ENCODE measurements at places on chromosomes 4 and X.

DNA sequence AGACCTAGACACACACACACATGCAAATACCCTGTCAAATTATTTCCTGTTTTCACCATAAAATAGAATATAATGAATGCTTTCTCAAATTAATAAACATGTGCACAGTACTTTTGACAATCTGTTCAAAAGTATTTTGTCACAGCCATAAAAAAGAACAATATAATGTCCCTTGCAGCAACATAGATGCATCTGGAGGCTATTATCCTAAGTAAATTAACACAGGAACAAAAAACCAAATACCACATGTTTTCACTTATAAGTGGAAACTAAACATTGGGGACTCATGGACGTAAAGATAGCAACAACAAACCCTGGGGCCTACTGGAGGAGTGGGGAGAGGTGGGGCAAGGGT lies 15.5 kb downstream of the RAB40A start:
- no peak for DNase-seq

DNA sequence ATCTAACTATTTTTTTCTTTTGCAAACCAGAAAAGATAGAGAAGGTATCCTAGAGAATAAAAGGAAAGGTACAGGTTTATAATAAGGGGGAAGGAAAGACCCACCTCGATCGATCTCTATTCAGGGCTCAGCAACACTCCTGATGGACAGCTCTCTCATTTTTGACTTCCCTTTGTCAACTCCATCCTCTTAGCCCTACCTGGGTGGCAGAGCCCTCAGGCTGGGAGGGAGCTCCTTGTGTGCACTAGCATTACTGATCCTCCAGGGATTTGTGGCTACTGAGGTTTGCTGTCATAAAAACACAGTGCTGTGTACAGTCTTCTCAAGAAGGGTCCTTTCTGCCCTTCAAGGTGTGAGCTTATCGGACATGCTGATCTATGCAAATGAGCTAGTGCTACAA lies 111.0 kb downstream of the MID1 start:
- DNase-seq = no peak

GRCh38 chrX:72714478-72714916 lies 391 bp upstream of the PHKA1 start:
- DNase-seq = no peak

DNA sequence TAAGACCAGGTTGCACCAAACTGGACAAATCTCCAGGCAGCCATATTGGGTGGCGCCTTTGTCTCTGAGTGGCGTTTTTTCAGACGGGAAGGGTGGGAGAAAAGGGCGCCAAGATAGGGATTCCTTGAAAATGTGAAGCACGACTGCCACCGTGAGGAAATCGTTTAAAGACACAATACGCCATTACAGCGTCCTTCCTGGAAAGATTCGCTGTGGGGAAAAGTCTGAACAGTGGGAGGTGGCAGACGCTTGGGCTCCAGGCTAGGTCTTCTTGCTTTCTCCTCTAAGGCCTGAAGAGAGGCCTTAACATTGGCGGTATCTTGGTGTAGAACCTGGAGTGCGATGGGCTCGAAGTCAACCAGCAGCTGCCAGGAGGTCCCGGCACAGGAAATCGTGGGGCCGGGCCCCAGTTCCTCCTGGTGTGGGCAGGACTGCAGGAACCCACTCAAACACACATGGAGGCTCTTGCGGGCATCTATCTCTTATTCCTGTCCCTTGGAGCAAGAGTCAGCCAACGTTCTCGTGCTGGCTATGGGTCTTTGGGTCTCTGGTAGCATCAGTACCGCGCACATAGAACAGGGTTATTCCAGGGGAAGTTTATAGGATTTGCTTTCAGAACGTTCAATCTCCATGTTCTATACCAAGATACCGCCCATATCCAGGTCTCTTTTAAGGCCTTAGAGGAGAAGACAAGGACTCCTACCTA lies 208.8 kb downstream of the OR13H1 start:
- DNase-seq = no peak

DNA sequence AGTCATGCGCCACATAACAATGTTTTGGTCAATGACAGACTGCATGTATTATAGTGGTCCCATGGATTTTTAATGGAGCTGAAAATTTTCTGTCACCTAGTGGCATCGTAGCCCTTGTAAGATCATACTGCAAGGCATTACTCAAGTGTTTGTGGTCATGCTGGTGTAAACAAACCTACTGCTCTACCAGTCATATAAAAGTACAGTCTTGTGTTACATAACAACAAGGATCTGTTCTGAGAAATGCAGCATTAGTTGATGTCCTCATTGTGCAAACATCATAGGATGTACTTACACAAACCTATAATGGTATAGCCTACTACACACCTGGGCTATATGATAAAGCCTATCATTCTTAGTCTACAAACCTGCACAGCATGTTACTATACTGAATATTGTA lies 34.6 kb downstream of the COX18 start:
- no peak for DNase-seq

DNA sequence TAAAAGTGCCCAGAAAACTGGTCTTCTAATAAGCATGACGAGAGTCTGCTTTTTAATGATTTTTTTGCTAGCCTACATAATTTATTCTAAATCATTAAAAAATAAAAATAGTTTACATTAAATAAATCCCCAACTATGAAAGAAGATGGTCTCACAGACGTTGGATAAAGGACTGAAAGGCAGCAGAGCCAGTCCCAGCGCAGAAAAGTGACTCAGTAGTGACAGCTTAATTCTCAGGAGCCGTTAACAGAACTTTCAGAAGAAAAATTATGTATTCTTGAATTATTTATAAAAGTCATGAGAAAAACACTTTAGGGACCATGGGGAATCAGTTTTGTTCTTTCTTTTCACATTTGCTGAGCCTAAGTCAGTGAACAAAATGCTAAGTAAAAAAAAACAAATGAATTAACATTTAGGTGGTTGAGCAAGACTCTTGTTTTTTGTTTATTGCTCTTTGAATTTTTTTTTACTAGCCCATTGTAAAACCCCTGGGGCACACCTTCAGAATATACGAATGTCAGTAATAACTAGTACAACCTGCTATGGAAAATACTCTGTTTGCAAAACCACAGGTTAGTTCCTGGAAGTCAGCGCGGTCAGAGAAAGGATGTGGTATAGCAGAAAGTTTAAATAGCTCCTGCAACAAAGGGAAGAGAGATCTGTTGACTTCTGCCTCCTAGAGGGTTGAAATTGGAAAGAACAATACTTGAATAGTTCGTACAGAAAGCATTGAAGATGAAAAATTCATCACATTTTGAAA lies 50.4 kb upstream of the CCDC160 start:
- no peak for DNase-seq

DNA sequence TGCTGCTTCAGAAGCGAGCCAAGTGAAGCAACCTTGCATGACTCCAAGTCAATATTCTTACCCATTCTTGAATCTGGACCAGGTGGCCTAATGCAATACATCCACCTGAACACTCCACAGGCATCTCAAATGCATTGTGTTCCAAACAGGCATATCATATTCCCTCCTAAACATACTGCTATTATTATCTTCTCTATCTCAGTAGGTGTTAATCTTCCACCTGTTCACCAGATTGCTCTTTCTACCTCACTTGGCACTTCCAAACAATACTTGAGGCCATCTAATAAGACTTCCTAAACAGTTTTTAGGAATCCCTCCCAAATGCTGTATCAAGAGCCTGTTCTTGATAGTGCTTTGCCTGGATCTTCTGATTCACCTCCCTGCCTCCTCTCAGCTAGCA lies 90.7 kb downstream of the GPRIN3 start:
- DNase-seq = no peak

- no peak for DNase-seq
Observed at GRCh38 chr4:163548481-163549243, 54.2 kb downstream of the TMA16 start.

DNA sequence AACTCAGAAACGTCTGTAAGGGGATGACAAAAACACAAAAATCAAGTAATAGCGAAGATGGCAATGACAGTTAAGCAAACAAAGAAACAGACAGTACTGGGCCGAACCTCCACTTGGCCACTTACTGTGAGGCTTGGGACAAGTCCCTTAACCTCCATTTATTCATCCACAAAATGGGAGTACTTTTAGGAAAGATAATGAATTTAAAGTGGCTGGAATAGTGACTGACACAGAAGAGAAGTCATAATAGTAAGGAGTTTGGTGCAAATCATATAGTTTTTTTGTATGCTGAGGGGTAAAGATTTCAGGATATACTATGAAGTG lies 1.4 kb upstream of the TLR6 start:
- DNase-seq = no peak

DNA sequence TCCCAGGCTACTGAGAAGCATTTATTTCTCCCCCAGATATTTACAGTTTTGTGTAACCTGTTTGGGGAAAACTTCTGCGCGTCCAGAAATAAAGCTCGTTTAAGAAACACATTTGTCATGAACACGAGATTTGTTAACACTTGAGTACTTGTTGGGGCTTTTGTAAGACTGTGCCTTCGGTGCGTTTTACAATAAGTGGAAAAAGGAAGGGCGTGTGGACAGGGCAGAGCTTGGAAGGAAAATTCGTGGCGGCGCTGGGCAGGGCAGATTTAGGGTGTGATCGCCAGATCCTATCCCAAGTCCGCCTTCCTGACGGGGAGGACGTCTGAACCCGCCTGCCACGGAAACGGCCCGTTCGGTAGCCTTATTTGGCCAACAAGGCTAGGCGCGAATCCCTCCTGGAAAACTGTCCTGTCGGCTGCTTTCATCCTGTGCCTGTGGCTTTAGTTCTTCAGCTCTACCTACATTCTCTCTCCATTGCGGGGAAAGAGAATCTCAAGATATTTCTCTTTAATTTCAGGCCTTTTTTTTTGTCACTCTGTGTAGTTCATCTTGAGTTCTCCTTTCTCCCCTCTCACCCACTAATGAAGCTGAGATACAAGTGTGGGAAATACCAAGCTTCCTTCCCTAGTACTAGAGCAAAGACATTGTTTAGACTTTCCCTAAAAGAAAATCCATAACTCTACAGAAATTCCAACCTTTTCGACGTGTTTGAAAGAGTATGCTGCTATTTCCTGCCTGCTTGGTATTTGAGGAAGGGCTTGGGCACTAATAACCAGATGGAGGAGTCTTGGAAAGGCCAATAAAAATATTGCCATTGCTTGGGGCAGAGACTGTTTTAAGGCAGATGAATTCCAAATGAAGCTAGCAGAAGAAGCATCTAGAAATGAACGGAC lies 982 bp downstream of the PDLIM5 start:
- no peak for DNase-seq

DNA sequence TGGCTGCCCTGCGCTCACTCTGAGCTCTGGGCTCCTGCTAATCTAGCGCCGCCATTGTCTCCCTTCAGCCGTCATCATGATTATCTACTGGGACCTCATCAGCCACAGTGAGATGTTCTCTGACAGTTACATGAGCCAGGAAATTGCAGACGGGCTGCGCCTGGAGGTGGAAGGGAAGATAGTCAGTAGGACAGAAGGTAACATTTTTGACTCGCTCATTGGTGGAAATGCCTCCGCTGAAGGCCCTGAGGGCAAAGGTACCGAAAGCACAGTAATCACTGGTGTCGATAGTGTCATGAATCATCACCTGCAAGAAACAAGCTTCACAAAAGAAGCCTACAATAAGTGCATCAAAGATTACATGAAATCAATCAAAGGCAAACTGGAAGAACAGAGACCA lies 21.8 kb upstream of the PIN4 start:
- DNase-seq = no peak

- no peak for DNase-seq
Observed at GRCh38 chr4:15427701-15428100, at the start of gene C1QTNF7. C1QTNF7 (plus strand) TSS chr4:15428033; CDS start chr4:15435744, 7,711 bp downstream.

All from activated CD4-positive, CD25-positive, alpha-beta regulatory T cell treated with anti-CD3 and anti-CD28 coated beads, Interleukin-2, amount 50 U/mL, for 16 hours (primary cell).